Memory B cell (primary cell): ENCODE measurements at places on chromosomes 12 and 14.
A peak's percentile ranks its signal among the peaks of the same experiment; 100 is the strongest.

- H3K27me3 ChIP-seq = no peaks in the 10 kb centered on the region
- no peaks in the 10 kb centered on the region for H3K4me1 ChIP-seq
- no peak overlapping the region for H3K4me3 ChIP-seq
- H3K36me3 ChIP-seq = no peaks in the 10 kb centered on the region
- DNase-seq = no peak
- H3K27ac ChIP-seq = no peak overlapping the region
These were observed 28.4 kb upstream of the PTPRR start for GRCh38 chr12:70948976-70949336.

DNA sequence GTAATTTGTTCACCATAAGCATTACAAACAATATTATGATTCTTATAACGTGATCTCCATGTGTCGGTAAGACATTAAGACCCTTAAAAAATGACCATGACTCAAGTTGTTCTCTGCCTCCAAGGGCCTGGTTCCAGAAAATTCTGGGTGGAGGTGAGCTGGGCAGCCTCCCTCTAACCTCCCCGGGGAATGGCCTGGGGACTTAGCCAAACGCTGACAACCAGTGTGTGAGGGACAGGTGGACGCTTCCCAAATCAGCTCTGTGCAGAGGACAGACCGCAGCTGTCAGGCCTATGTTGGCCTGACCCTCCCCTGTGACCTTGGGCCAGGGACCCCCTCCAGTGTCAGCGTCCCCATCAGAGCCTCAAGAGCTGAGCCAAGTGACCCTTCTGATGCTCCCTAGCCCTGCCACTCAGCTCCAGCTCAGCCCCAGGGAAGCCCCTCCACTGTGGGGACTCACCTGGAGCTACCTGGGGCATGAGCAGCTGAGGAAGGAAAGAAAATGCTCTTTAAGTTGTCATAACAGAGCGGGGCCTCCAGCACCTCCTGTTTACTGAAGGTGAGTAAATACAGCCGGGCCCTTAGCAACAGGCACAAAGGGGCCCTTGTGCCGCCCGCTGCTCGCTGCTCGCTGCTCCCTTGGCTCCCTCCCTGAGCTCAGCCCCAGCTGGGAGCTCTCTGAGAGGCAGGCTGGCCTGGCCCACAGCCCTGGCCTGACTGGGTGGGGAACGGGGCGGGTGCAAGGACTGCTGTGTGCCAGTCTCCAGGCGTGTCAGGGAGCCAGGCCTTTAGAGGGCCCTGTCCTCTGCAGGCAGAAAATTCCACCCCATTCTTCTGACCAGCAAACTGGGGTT, 116.6 kb downstream of the CALM1 start:
- no peak for DNase-seq
- no peaks in the 10 kb centered on the region for H3K4me1 ChIP-seq
- H3K36me3 ChIP-seq = no peaks in the 10 kb centered on the region
- no peak overlapping the region for H3K27ac ChIP-seq
- no peak overlapping the region for H3K4me3 ChIP-seq
- peaks cover 3% of the 10 kb centered on the region for H3K27me3 ChIP-seq

DNA sequence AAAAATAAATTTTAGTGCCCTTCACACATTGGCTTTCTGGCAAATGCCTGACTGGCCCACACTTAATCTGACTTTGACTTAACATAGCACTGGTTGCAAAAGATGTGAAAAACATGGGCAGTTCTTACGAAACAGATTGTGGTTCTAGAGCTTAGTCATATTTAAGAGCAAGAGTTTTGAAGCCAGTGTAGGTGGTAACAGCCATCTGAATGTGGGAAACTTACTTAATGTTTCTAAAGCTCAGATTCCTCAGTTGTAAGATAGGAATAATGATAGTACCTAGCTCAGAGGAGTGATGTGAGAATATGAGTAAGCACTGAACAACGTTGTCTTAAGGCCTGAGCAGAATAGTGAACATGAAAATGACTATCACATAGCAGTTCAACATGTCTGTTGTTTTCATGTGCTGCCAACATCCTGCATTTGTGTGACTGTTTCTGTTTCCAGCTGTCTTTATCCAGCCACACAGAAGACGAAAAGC, 262.7 kb downstream of the SYT1 start:
- H3K36me3 ChIP-seq = no peaks in the 10 kb centered on the region
- no peaks in the 10 kb centered on the region for H3K4me1 ChIP-seq
- no peak overlapping the region for H3K27ac ChIP-seq

GRCh38 chr14:92587700-92588085, 74.1 kb downstream of the RIN3 start:
- H3K27me3 ChIP-seq = no peaks in the 10 kb centered on the region
- H3K27ac ChIP-seq = no peak overlapping the region
- peaks cover 38% of the 10 kb centered on the region for H3K4me1 ChIP-seq
- no peak for DNase-seq

- H3K27ac ChIP-seq = peak overlapping the region; percentile 58
- peaks cover 37% of the 10 kb centered on the region for H3K4me1 ChIP-seq
- H3K36me3 ChIP-seq = no peaks in the 10 kb centered on the region
- DNase-seq = no peak
- peak overlapping the region; percentile 94 for H3K4me3 ChIP-seq
These were observed 1.4 kb downstream of the PLXNC1 start for GRCh38 chr12:94149781-94150239.

- peak overlapping the region; percentile 30 for H3K27ac ChIP-seq
- H3K27me3 ChIP-seq = no peaks in the 10 kb centered on the region
- DNase-seq = no peak
These were observed 43.2 kb downstream of the SSPN start for GRCh38 chr12:26238341-26239121.

GRCh38 chr12:74836567-74836966, 298.9 kb downstream of the ATXN7L3B start:
- H3K4me1 ChIP-seq = no peaks in the 10 kb centered on the region
- no peaks in the 10 kb centered on the region for H3K36me3 ChIP-seq
- H3K27ac ChIP-seq = no peak overlapping the region
- H3K4me3 ChIP-seq = no peak overlapping the region
- H3K27me3 ChIP-seq = no peaks in the 10 kb centered on the region
- no peak for DNase-seq

GRCh38 chr14:101181446-101182313, 278.2 kb upstream of the RTL1 start:
- no peak overlapping the region for H3K4me3 ChIP-seq
- no peaks in the 10 kb centered on the region for H3K4me1 ChIP-seq
- H3K27ac ChIP-seq = no peak overlapping the region
- peaks cover 4% of the 10 kb centered on the region for H3K27me3 ChIP-seq
- DNase-seq = no peak

DNA sequence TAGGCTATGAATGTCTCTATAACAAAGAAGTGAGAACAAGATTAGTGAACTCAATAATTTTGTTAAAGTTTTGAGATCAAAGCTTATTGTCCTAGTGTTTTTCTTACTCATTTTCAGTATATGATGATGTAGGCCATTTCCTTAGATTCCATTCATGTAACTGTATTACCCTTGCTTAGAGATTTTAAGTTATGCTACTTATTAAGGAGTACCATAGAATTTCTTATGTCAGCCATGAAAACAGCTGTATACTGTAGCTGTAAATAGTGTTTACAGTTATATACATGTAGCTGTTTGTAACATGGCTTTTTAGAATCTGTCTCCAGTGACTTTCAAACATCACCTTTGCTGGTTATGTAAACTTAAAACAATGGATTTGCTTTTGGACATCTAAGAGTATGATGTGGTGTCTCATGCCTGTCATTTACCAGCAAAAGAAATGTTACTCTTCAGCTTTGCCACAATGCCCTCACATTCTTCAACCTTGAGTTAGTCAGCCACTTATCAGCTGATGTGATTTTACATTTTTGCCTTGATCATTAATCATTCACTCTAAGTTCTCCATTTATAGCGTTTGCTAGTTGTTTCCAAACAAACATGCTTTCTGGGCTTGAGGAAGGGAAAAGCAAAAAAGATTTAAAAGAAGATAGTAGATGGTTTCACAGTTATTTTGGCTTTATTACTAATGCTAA, 55.5 kb downstream of the SLC16A7 start:
- peaks cover 22% of the 10 kb centered on the region for H3K36me3 ChIP-seq
- H3K4me1 ChIP-seq = peaks cover 10% of the 10 kb centered on the region
- no peak overlapping the region for H3K4me3 ChIP-seq
- DNase-seq = no peak

- no peaks in the 10 kb centered on the region for H3K27me3 ChIP-seq
- DNase-seq = no peak
- no peak overlapping the region for H3K4me3 ChIP-seq
- H3K4me1 ChIP-seq = no peaks in the 10 kb centered on the region
- H3K36me3 ChIP-seq = no peaks in the 10 kb centered on the region
These were observed 259.3 kb downstream of the PPFIA2 start for GRCh38 chr12:81499809-81500208.

- H3K4me1 ChIP-seq = no peaks in the 10 kb centered on the region
- H3K27ac ChIP-seq = no peak overlapping the region
- DNase-seq = no peak
- no peaks in the 10 kb centered on the region for H3K36me3 ChIP-seq
- no peaks in the 10 kb centered on the region for H3K27me3 ChIP-seq
These were observed 8.2 kb upstream of the CCDC60 start for GRCh38 chr12:119326341-119326740.

GRCh38 chr14:104284107-104284592, 145.8 kb downstream of the KIF26A start:
- no peaks in the 10 kb centered on the region for H3K36me3 ChIP-seq
- H3K4me3 ChIP-seq = no peak overlapping the region
- peaks cover 7% of the 10 kb centered on the region for H3K27me3 ChIP-seq
- H3K27ac ChIP-seq = no peak overlapping the region

GRCh38 chr12:4423528-4424195, 22.0 kb downstream of the FGF6 start:
- H3K36me3 ChIP-seq = no peaks in the 10 kb centered on the region
- H3K4me1 ChIP-seq = peaks cover 2% of the 10 kb centered on the region
- no peak overlapping the region for H3K27ac ChIP-seq
- no peak overlapping the region for H3K4me3 ChIP-seq

- H3K4me1 ChIP-seq = peaks cover 24% of the 10 kb centered on the region
- no peaks in the 10 kb centered on the region for H3K27me3 ChIP-seq
- H3K36me3 ChIP-seq = no peaks in the 10 kb centered on the region
- peak overlapping the region; percentile 90 for H3K4me3 ChIP-seq
- DNase-seq = peak; percentile 28
- peak overlapping the region; percentile 96 for H3K27ac ChIP-seq
These were observed 2.2 kb downstream of the PAWR start for GRCh38 chr12:79688376-79689060.

DNA sequence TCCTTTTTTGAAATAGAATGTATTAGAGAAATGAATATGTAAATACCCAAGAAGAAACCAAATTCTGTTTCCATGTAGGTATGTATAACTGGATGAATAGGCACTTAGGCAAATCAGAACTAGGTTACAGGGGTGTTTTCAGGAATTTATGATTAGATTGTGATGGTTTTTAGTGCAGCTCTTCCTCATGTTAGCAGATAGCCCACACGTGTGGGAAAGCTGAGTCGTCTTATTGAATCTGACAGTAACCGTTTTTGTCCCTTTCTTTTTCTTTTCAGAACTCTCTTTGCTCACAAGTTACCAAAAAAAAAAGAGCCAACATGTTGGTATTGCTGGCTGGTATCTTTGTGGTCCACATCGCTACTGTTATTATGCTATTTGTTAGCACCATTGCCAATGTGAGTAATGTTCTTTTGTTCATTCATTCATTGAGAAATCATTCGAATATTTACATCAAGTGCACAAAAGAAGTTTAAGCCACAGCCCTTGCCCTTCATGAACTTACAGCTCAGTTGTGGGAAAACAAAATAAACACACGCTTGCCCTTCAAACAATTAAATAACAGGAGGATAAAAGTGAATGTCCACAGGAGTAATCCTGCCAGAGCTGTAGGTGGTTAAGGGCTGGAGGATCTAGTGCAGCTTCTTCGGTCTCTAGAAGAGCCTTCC, 14.8 kb downstream of the EMP1 start:
- peaks cover 7% of the 10 kb centered on the region for H3K27me3 ChIP-seq
- H3K27ac ChIP-seq = no peak overlapping the region
- H3K4me3 ChIP-seq = no peak overlapping the region
- DNase-seq = no peak
- H3K4me1 ChIP-seq = peaks cover 4% of the 10 kb centered on the region

DNA sequence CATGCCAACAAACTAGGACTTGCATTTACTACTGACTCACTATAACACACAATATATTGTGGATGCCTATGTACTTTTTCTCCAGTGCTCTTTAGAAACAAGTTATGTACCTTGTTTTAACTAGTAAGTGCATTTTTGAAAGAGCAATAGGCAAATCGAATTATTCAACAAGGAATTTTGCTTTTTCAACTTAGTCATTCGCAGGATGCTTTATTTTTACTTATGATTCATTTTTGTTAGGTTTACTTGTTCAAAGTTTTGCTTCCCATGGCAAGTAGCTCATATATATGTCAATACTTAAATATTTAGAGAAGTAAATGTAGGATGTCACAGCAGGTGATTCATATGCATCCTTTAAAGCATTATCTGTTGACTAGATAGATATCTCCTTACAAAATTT, 149.8 kb downstream of the PELI2 start:
- no peaks in the 10 kb centered on the region for H3K36me3 ChIP-seq
- H3K27ac ChIP-seq = no peak overlapping the region
- no peak for DNase-seq

- DNase-seq = no peak
- H3K36me3 ChIP-seq = no peaks in the 10 kb centered on the region
- peak within 1 kb of the TSS; percentile 34 for H3K4me3 ChIP-seq
- no peak within 1 kb of the TSS for H3K27ac ChIP-seq
These were observed at the start of gene PLEK2 for GRCh38 chr14:67411820-67412421. Gene PLEK2, minus strand, starts transcription at chr14:67412165. Its CDS starts 106 bp downstream, at chr14:67412059.

- no peak overlapping the region for H3K27ac ChIP-seq
- H3K4me1 ChIP-seq = no peaks in the 10 kb centered on the region
- no peaks in the 10 kb centered on the region for H3K27me3 ChIP-seq
- H3K4me3 ChIP-seq = no peak overlapping the region
These were observed 62.2 kb downstream of the TECPR2 start for GRCh38 chr14:102424923-102425322.

DNA sequence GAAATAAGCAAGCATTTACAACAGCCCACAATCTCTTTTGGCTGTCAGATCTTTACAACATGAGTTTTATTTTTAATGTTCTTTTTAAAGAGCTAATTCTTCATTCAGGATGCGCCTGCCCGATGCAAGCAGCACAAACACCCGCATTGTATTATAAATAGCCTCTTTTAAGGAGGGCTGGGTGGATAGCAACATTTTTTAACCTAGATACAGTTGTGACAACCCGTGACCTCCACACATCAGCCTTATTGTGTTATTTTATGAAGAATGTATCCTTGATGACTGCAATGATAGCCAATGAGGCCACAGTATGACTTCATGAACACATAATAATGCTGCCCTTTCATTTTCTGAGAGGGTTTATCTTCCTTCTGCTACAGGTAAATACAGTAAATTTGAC, 173.7 kb downstream of the FOXN3 start:
- H3K27ac ChIP-seq = peak overlapping the region; percentile 43
- peaks cover 41% of the 10 kb centered on the region for H3K4me1 ChIP-seq
- H3K4me3 ChIP-seq = no peak overlapping the region
- H3K36me3 ChIP-seq = peaks cover 14% of the 10 kb centered on the region

DNA sequence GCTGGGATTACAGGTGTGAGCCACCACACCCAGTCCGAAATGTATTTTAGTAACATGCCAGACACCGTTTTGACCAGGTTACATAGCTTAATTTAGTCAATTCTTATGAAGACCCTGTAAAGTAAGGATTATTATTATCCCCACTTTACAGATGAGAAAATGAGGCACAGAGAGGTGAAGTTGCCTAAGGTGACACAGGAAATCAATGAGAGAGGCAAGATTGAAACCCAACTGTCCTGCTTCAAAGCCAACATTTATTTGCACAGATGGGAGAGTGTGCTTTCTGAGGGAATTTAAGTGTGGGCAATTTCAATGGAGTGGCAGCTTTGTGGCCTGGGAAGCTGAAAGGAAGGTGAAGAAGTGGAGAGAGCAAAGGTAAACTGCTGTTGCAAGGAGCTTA, 19.1 kb upstream of the EPS8 start:
- no peaks in the 10 kb centered on the region for H3K36me3 ChIP-seq
- no peak for DNase-seq
- no peak overlapping the region for H3K27ac ChIP-seq
